Smooth muscle cell of the pulmonary artery (primary cell): ENCODE measurements at places on chromosomes 3 and 15. TPM values are rescaled to one million over a fixed set of nuclear protein-coding genes. Genes with fewer than 3 reads are reported as not detected.

The PLS1 gene
- 1.0 and 1.7 TPM in 2 replicates for total RNA-seq

The TPRG1 gene
- total RNA-seq, result 0.40 and 0.52 TPM in 2 replicates

The UROC1 gene
- not detected in 2 replicates for total RNA-seq

The PTX3 gene
- total RNA-seq, result 1,136 and 1,240 TPM in 2 replicates

The SAMD7 gene
- total RNA-seq, result not detected in 2 replicates

The AADACL2 gene
- not detected in 2 replicates for total RNA-seq

The VEPH1 gene
- 33.4 and 72.0 TPM in 2 replicates for total RNA-seq

The RNU5B-1 gene
- not detected in 2 replicates for total RNA-seq

The UNC13C gene
- total RNA-seq, result under 0.01 and 2.3 TPM in 2 replicates

The THBS1 gene
- total RNA-seq, result 1,327 and 2,745 TPM in 2 replicates

The OR5K2 gene
- total RNA-seq, result not detected in 2 replicates

The TGM5 gene
- total RNA-seq, result 0.26 TPM in 1 of 2 replicates, not detected in the other

The FOXL2 gene
- total RNA-seq, result 0.10 TPM in 1 of 2 replicates, not detected in the other

The APOD gene
- total RNA-seq, result 0.23 and 0.52 TPM in 2 replicates

The SLC28A2 gene
- not detected in 2 replicates for total RNA-seq

The ERICH6 gene
- 0.03 and 0.07 TPM in 2 replicates for total RNA-seq

The NPAP1 gene
- not detected in 2 replicates for total RNA-seq

The LRRN1 gene
- 0.30 and 0.33 TPM in 2 replicates for total RNA-seq

The RNF13 gene
- total RNA-seq, result 36.4 and 70.1 TPM in 2 replicates

The PP2D1 gene
- not detected in 2 replicates for total RNA-seq

The PARP15 gene
- 0.03 and 0.13 TPM in 2 replicates for total RNA-seq

The TTLL13 gene
- total RNA-seq, result 0.07 TPM in 1 of 2 replicates, not detected in the other

The ITIH3 gene
- total RNA-seq, result 0.10 and 2.5 TPM in 2 replicates

The PAK6 gene
- total RNA-seq, result 0.13 TPM in 2 replicates

The FGF7 gene
- total RNA-seq, result 157 and 355 TPM in 2 replicates

The CEMIP gene
- 360 and 994 TPM in 2 replicates for total RNA-seq
